ENCODE measurements at places on chromosomes 1 and 21.

- no peak for DNase-seq
Measured at GRCh38 chr1:94672934-94673333, 131.4 kb upstream of the F3 start.

GRCh38 chr21:29300807-29301138 lies 2.1 kb downstream of the BACH1 start:
- no peak for DNase-seq

GRCh38 chr1:7987528-7987927 lies 26.0 kb downstream of the PARK7 start:
- DNase-seq: no peak

DNA sequence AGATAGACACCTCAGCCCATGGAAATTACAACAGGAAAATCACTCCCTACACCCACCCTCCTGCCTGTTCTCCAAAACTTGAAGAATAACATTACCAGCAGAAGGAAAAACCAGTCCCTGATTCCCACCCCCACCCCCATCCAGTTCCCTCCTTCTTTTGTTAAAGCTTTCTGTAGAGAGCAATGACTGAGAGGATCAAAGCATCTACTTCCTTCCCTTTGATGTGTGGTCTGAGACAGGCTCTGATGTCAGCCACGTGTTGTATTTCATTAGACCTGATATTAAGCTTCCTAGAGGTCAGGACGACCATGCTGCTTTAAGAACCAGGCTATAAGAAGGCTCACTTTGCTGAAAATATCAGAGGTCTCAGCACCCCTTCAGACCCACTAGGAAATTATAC lies 73.9 kb upstream of the HAO2 start:
- no peak for DNase-seq

- DNase-seq: no peak
Measured at GRCh38 chr1:10799726-10800125, 3.3 kb upstream of the CASZ1 start.

GRCh38 chr1:100188617-100189016 lies 10.6 kb upstream of the LRRC39 start:
- DNase-seq: no peak

GRCh38 chr1:244953901-244954300 lies 89.6 kb upstream of the HNRNPU start:
- DNase-seq: no peak

- DNase-seq: no peak
Measured at GRCh38 chr1:170192546-170192945, 46.8 kb downstream of the NTMT2 start.

GRCh38 chr1:58812468-58812867 lies 28.6 kb upstream of the JUN start:
- DNase-seq: no peak

- no peak for DNase-seq
Measured at GRCh38 chr1:205447457-205448341, 8.1 kb downstream of the BLACAT1 start.

GRCh38 chr1:109610609-109611307 lies 8.7 kb downstream of the GNAT2 start:
- DNase-seq: no peak

- DNase-seq: no peak
Measured at GRCh38 chr1:243798726-243799125, 51.3 kb downstream of the AKT3 start.

GRCh38 chr1:228013935-228014930 lies 7.4 kb downstream of the WNT3A start:
- no peak for DNase-seq

GRCh38 chr1:26597629-26598039 lies 68.1 kb downstream of the RPS6KA1 start:
- peak; percentile 57 for DNase-seq

DNA sequence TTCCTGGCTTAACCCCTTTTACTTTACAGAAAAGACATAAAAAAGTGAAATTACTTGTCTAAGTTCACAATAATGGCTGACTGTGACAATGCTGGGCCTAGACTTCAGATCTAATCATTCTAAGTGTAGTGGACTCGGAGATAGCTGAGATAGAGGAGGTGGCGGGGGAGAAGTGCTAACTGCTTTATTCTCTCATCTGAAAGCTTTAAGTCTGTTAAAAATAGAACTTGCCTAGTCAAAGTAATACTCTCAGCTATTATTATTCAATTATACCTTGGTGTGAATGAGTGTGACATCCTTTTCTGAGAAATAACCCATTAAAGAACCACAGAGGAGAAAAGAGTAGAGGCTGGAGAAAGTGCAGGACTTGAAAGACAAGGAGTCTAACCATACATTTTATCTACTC lies 96.1 kb upstream of the OLIG2 start:
- DNase-seq: no peak

- no peak for DNase-seq
Measured at GRCh38 chr21:37751268-37751975, 164.8 kb downstream of the KCNJ6 start.

- DNase-seq: peak; percentile 56
Measured at GRCh38 chr1:150922519-150922975, 3.6 kb upstream of the SETDB1 start.

GRCh38 chr1:38077523-38078147 lies 31.0 kb upstream of the POU3F1 start:
- no peak for DNase-seq

DNA sequence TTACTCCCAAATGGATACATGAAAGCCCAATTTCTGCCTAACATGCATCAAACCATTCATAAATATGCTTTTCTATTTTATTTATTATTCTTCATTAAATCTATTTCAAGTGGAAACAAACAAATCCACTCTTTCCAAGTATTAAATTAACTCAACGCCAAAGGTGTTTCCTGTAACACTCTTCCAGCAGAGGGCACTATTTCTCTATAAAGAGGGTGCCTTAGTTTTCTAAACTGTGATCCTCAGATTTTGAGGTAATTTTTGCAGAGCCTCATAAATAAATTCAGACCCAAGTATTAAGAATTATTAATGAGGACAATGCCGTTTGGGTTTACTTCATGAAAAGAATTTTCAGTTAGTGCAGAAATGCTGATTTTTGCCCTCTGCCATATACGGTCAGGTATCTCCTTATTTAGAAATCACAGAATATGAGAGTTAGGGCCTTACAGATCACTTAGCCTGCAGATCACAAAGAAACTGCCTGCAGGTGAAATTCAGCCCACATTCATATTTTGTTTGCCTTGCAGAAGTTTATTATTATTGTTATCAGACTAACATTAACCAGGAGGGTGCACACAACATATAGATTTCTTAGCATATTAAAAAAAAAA lies 40.1 kb upstream of the MYSM1 start:
- peak; percentile 70 for DNase-seq

DNA sequence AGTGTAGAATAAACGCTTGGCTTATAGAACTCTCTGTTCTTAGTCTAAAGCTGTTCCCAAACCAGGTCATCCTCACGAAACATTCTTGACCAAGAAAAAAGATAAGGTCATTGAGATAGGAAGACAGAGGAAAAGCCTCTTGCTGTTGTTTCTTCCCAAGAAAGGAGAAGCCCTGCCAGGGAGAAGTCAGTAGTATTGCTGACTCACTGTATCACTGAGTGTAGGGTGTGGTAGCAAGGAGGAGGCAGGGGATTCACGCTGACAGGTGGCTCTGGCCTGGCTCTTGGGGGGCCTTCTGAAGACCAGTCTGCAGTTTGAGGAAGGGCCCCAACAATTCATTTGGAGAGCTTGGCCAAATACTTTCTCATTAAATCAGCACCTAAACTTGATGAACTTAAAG lies 97.8 kb downstream of the CD247 start:
- no peak for DNase-seq

DNA sequence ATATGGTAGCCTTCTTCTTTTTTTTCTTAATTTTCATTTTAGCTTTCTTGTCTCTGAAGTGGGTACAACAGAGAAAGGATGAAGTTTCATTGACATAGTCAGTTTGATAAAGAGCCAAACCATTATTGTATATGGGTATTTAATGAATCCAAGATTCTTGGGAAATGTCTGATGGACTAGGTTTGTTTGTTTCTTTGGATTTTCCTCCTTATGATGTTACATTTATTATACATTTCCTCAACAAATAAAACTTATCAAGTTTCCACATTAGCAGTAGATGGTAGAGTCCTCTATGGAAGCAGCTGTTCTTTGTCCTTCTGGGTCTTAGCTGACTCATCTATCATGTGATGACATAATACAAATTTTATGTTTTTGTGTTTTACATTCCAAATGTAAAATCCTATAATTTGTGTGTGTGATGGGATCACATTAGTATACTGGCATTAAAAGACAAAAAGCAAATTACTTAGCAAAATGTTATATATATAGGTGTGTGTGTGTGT lies 6.0 kb downstream of the COL24A1 start:
- no peak for DNase-seq

DNA sequence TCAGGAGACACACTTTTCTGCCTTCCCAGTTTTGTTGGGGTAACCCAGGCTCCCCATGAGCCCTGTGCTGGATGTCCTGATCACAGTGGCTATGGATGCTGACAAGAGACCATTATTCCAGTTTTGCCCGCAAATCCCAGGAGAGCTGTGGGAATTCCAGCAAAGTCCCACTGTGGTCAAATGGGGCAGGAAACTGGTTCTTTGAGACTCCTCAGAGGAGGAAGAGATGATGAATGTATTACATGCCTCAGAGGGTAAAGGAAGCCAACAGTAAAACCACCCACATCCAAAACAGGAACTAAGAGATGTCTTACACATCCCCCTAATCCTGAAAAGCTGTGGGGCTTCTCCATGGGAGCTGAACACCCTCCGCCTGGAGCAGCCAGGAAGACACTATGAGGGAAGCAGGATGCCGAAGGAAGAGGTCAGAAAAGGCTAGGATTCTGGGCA lies 12.8 kb upstream of the MPZL1 start:
- DNase-seq: no peak

GRCh38 chr1:8378178-8378577 lies 60.3 kb downstream of the SLC45A1 start:
- no peak for DNase-seq

- no peak for DNase-seq
Measured at GRCh38 chr1:57089855-57090254, 124.0 kb upstream of the C8B start.

DNA sequence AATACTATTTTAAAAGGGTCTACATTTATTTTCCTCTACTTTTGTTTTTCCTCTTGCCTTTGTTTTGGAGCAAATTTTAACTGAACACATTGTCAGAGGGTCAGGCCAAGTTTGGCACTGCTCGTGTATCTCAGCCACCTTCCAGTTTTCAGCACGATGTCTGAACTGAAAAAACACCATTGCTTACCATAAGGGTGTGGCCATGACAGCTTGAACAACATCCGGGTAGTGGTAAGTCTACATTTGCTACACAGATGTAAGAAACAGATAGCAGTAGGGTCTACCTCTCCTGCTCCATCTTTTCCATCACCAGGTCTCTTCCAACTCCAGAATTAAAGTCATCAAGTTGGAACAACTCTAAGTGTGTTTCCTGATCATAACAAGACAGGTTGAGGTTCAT lies 4.2 kb downstream of the HIVEP3 start:
- DNase-seq: no peak

Measured in SK-N-MC (cell line).